ENCODE measurements at places on chromosomes 12 and 14. TPM values are rescaled to one million over a fixed set of nuclear protein-coding genes. Genes with fewer than 3 reads are reported as not detected.

DNA sequence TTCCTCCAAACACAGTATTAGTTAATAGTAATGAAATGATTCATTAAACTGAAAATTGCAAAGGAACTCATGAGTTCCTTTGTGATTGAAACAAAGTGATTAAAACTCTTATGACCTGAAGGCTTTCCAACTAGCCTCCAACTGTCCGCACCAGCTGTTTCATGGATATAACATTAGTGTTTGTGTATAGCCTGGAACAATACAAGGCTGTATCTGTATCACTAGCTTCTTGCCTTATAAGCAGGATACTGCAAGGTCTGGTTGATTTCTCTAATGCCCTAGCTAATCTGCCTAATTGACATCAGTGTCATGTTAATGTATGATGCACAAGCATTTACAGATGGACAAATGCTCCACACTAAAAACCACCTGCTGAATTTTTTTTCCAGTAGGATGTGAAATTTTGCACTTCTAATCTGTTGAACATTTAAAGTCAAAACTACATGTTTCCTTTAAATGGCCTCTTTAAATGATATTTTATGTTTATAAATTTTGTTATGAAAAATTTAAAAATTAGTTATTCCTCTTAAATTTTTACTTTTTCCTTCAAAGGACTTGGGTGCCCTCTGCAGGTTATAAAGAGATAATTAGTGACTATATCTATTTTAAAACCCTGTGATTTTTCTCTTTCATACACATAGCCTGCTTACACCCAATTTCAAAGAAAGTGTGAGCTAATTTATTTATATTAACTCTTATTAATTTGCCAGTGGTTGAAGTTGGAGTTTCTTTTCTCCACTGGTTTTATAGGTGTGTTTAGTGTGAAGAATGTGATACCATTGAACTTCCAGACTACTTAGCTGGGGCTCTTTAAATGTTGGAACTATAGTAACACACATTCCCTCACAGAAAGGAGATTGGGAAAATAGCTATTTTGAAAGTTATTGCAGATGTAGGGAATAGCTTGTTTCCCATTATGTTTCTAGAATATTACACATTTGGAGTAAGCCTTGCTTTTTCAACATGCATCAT, 25.4 kb downstream of the AP5M1 start:
- peak; percentile 9 for DNase-seq

Gene SYT1
- total RNA-seq = 0.81 TPM

Gene SMCO2
- total RNA-seq = not detected

GRCh38 chr14:104542871-104543830, 36.4 kb upstream of the C14orf180 start:
- no peak for DNase-seq

- DNase-seq = no peak
Measured at GRCh38 chr12:130141901-130142683, 20.2 kb upstream of the FZD10 start.

DNA sequence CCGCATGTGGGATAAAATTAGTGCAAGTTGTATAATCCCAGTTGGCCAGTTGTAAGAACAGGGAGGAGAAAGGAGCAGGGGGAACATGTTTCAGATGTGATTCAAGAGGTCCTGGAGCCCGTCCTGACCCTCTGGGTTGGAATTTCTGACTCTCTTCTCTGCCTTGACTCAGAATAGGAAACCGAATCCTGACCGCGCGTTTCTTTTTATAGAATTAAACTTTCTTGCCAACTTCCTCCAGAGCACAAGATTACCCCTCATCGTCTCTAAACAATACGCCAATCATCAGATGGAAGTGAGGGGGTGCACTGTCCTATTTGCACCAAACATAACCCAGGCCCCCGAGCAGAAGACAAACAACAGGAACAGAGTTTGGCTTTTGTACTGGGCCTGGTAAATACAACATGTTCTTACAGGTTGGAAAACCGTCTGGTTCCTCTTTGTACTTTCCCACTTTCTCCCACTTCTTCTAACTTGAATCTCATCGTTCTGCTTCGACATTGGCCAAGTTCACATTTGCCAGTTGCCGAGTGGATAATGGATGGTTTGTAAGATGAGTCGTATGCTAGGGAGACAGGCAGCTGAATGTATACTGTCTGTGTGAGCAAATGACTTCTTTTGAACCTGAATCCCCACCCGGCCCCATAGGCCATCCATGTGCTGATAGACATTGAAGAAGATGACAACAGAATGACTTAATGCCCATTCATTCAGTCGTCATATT, 42.6 kb upstream of the MED13L start:
- no peak for DNase-seq

Gene HOXC5
- total RNA-seq = not detected

DNA sequence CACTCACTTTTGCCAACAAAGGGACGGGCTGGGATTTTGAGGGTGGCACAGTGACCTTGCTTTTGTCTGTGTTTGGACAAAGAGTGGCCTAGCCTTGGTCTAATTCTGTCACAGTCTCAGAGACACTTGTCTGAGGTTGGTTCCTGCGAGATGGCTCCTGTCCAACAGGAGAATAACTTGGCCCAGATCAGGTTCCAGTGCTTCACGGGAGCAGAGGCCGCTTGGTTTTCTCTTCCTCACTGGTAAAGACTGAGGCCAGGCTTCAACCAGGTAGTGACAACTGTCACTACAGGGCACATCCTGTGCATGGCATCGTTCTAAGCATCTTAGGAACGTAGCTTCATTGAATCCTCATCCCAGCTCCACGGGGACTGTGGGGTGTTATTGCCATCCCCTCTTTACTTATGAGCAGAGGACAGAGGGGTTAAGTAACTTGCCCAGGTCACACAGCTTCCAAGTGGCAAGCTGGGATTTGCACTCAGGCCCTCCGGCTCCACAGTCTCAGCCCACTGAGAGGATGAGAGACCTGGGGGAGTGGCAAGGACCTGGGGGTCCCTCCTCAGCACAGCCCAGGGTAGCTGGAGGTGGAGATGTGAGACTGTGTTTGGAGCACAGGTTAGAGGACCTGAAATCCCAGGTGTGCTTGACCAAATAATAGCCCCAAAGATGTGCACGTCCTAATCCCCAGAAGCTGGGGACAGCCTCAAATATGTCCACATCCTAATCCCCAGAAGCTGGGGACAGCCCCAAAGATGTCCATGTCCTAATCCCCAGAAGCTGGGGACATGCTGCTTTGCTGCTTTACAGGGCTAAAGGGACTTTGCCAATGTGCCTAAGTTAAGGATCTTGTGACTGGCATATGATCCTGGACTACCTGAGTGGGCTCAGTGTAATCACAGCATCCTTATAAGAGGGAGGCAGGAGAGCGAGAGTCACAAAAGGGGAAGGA, 179.2 kb upstream of the RTL1 start:
- DNase-seq = no peak

DNA sequence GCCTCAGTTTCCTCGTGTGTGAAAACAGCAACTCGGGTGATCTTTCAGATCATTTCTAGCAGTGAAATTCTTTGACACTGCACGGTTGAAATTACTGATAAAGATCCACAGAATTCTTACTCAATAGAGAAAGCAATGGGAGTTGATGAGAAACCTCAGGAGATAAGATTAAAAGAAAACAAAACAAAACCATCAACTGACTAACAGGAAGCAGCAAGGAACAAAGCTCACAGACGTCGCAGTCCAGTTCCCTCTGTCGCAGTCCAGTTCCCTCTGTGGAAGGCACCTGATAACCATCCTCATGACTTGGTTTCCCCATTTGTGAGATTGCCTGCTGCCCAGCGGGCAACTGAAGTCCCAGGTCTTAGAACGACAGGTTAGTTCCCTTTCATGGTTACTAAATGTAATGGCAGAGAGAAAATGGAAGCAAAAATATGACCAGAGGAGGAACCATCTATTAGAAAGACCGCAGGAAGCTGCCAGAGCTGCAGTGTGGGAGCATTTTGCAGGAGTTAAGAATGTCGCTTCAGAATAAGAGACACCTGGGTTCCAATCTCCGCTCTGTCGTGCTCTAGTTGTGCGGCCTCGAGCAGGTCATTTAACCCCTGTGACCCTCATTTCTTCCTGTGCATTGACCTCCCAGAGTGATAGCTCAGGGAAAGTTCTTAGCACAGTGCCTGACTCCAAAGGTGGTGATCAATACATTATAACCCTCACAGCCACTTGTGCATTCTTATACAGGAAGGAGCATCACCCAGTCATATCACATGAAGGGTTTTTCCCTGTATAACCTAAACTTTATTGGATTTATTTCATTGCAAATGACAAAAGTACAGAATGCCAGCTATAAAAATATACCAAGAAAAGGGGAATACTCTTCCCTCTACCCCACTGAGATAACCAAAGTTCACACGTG, 5.1 kb upstream of the MED13L start:
- no peak for DNase-seq

Gene FBRSL1
- 23.7 TPM for total RNA-seq

GRCh38 chr12:57476993-57477709, 2.5 kb downstream of the ARHGAP9 start:
- DNase-seq = no peak
